ENCODE measurements at places on chromosomes 1 and 21.

GRCh38 chr21:32515874-32516273 lies 69.4 kb downstream of the TCP10L start:
- no peak for DNase-seq

- peak; percentile 33 for DNase-seq
Measured at GRCh38 chr1:229098903-229099578, 171.9 kb upstream of the RAB4A start.

DNA sequence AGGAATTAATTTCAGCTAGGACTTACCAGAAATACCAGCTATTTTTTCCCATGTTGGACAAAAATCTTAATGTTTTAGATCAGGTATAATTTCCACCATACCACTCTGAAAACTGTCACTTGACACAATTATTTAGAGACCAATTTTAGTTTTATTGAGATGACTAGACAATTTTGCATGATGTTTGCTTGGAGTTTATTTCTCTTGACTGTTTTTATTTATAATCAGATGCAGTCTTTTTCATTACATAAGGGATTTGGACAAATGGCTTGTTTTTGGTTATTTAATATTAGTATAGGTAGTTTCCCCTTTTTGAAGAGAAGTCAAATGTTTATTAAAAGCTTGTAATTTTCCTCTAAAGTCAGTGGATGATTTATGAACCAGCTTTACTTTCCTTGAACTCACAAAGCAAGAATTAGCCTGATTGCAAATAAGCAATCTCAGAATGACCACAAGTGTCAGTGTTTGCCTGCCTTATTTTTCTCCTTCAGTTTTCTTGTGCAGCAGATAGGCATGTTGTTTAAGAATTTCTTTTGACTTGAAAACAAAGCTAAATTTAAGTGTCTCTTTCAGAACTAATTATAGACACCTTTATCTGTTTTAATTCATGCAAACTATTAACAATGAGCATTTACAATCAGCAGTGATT lies 3.8 kb upstream of the B3GALT2 start:
- no peak for DNase-seq

DNA sequence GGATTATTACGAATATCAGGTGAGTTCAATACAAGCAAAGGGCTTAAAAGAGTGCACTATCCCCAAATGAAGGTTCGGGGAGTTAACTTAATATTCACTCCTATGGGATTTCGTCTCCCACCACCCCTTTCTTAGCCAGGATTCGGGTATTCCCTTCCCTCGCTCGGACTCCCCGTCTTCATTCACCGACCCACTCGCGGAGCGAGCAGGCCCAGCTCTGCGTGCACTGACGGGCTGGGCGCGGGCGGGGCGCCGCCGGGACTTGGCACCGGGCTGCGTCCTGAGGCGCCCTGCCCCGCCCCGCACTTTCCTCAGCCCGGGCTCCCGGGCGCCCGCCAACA lies 7.7 kb upstream of the MPZL1 start:
- DNase-seq, result no peak

GRCh38 chr1:218425647-218426342 lies 80.7 kb downstream of the TGFB2 start:
- no peak for DNase-seq

GRCh38 chr1:75234562-75234961 lies 100.4 kb downstream of the LHX8 start:
- DNase-seq, result peak; percentile 31

DNA sequence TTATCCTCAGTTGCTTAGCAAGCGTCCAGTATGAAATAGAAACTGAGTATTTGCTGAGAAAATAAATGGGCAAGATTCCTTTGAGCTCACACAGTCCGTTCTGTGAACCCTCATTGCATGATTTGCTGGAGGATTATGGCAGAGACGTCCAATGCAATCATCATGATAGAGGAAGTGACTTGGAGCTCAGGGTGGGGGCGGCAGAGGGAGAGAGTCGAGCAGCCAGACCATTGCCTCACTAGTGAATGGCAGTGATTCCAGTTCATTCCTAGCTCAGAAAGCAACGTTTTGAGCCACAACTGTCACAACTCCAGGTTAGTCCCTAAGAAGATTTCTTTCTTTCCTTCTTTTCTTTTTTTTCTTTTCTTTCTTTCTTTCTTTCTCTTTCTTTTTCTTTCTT lies 27.5 kb upstream of the COL9A2 start:
- DNase-seq, result no peak

DNA sequence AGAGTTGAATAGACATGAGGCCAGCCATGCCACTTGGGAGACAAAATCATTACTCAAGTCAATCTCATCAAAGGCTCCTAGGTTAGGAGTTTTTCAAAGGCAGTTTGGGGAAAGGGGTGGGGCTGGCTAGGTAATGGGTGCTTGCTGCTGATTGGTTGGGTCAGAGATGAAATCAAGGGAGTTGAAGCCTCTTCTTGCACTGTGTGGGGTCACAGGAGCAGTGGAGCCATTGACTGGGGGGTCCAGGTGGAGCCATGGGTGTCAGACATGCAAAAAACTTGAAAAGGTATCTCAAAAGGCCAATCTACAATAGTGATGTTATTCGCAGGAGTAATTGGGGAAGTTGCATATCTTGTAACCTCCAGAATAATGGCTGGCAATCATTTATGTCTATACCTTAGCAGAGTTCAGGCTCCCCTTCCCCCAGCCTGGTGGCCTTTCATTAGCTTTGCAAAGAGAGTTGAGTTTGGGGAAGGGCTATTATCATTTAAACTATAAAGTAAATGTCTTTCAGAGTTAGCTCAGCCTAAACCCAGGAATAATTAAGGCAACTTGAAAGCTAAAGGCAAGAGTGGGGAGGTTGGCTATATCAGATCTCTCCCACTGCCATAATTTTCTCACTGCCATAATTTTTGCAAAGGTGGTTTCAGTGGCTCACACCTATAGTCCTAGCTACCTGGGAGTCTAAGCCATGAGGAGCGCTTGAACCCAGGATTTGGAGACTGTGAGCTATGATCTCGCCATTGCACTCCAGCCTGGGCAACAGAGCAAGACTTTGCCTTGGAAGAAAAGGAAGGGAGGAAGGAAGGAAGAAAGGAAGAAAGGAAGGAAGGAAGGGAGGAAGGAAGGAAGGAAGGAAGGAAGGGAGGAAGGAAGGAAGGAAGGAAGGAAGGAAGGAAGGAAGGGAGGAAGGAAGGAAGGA lies 7.8 kb upstream of the PINK1 start:
- DNase-seq, result peak; percentile 69

- no peak for DNase-seq
Measured at GRCh38 chr1:227521782-227522181, 41.6 kb upstream of the ZNF678 start.

GRCh38 chr1:178847396-178847849 lies 23.5 kb downstream of the ANGPTL1 start:
- DNase-seq, result peak; percentile 63

DNA sequence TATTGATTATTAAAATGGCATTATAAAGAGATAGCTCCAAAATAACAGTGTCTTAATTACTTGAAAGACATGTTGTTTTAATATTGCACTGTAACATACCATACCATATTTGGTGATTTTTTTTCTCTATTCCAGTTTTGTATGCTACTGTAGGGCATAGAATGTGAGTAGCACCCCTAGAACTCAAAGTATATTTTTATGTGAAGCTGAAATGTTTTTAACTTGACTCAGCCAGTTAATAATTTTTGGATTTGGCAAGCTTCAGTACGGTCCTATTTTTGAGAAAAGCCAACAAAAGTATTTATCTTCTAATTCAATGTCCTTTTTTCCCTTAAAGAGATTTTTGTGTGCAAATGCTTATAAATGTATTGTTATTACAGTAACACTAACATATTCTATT lies 593.8 kb downstream of the USP25 start:
- no peak for DNase-seq

GRCh38 chr1:222023025-222023424 lies 281.1 kb upstream of the DUSP10 start:
- DNase-seq, result no peak

- no peak for DNase-seq
Measured at GRCh38 chr1:71770121-71770520, 512.2 kb downstream of the NEGR1 start.

GRCh38 chr1:51044199-51044598 lies 57.8 kb upstream of the C1orf185 start:
- DNase-seq, result no peak

DNA sequence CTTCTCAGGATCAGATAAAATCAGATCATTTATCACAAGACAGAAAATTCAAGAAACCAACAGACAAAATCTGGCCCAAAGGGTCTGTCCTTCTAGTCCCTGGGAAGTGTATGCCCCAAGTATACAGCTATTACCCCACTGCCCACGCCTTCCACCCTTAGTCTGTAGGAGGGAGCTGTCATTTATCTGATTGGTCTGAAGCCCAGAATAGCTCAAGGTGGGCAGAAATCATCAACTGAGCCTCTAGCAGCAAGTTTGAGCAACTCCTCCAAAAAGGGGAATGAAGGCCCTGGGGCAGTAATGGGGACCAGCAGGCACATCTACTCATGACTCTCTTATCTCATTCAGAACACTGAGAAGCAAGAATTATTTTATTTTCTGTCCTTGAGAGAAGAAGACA lies 126.9 kb downstream of the MATN1 start:
- no peak for DNase-seq

GRCh38 chr1:63875636-63876035 lies 101.8 kb downstream of the ROR1 start:
- DNase-seq, result peak; percentile 37

GRCh38 chr1:114755006-114755931 lies 2.5 kb downstream of the CSDE1 start:
- no peak for DNase-seq

- DNase-seq, result no peak
Measured at GRCh38 chr1:87888446-87888845, 559.8 kb downstream of the LMO4 start.

DNA sequence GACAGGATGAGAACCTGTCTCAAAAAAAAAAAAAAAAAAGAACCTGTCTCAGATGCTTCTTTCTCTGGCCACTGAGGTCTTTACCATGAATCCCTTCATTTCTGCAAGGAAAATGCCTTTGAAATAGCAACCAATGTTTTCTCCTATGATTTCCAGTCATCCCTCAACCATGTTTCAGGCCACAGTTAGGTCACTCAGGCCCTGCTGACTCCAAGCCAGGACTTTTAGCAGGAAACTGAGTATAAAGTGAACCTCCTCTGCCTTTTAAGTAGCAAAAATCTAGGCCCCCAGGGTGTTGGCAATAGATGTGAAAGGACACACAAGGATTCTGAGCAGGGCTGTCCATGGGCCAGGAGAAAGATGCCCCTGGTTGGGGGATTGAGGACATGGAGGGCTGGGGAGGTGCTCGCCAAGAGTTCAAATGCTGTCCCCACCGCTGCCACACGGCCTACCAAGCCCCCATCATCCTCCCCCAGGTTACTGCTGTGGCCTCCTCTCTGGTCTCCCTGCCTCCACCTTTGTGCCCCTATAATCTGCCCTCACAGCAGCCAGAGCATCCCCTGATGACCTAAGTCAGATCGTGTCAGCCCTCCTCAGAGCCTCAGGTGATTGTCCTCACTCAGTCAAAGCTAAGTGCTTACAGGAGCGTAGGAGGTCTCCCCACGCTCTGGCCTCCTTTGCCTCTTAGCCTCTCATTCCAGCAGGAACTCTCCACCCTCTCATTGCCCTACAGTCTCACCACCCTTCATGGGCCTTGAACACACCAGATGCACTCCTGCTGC lies 54.6 kb downstream of the MATN1 start:
- no peak for DNase-seq

DNA sequence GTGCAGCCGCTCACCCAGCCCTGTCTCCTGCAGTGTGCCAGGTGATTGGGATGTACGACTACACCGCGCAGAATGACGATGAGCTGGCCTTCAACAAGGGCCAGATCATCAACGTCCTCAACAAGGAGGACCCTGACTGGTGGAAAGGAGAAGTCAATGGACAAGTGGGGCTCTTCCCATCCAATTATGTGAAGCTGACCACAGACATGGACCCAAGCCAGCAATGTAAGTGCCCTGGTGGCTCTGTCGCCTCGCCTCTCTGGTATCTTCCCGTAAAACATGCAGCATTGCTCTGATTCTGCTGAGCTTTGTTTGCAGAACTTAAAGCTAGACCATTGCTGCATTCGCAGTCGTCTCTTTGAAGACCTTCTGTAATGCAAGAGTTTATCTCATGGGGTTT lies 79.2 kb downstream of the ATP5PO start:
- no peak for DNase-seq

GRCh38 chr1:196387766-196388165 lies 220.5 kb downstream of the KCNT2 start:
- no peak for DNase-seq

- DNase-seq, result no peak
Measured at GRCh38 chr1:36125129-36125991, at the start of gene COL8A2. TSS of gene COL8A2 (minus strand) at chr1:36125222. CDS start at chr1:36100242, 24,980 bp downstream.

- DNase-seq, result no peak
Measured at GRCh38 chr1:64922336-64922735, 44.0 kb downstream of the JAK1 start.

DNA sequence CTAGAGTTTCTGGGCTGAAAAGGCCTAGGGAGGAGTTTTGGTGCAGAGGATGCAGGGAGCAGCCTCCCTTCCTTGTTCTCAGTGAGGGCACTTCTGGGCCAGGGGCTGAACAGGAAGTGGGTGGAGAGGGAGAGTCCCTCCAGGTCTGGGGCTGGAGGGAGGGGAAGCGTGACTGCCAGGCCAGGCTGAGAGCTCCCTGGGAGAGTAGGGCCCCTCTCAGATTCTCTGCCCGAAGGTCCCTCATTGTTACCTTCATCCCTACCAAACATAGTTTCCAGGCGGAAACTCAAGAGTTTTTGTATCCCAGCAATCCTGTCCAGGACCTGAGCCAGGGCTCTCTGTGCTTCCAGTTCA lies 36.8 kb downstream of the CITED4 start:
- peak; percentile 70 for DNase-seq

DNA sequence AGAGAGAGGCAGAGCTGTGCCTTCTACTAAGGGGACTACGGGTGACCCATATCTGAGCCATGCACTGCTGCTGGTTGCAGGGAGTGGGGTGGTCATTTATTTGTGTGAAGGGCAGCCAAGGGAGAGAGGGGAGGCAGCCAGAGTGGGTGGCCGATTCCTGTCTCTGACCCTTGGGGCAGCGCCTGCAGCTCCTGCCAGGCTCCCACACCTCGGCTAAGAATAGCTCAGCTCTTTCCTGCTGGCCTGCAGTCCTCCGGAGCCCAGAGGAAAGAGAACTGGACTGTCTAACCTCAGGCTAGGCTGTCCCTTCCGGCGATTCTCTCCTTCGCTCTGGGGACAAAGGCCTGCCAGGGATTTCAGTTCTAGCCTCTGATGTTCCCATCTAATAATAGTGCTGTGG lies 11.6 kb upstream of the CD34 start:
- DNase-seq, result no peak

DNA sequence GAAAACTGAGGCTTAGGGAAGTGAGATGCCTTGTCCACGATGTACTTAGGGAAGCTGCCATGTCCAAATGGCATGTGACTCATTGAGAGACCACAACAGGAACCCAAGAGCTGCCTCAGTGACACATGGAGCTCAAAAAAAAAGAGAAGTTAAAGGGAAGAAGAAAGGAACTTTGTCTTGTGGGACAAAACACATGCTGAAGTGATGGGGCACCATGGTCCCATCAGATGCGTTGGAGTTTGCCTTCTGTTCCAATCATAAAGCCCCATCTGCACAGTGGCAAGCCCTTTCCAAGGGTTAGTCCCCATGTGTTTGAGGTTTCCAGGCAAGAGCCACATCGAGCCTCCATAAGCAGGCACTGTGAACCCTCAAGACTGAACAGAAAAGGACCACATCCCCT lies 8.0 kb downstream of the MED8 start:
- no peak for DNase-seq
